NCI-H2227 treated with DMSO at 0.1 percent for 48 hours (cell line): ENCODE measurements at places on chromosomes 1 and 21.

DNA sequence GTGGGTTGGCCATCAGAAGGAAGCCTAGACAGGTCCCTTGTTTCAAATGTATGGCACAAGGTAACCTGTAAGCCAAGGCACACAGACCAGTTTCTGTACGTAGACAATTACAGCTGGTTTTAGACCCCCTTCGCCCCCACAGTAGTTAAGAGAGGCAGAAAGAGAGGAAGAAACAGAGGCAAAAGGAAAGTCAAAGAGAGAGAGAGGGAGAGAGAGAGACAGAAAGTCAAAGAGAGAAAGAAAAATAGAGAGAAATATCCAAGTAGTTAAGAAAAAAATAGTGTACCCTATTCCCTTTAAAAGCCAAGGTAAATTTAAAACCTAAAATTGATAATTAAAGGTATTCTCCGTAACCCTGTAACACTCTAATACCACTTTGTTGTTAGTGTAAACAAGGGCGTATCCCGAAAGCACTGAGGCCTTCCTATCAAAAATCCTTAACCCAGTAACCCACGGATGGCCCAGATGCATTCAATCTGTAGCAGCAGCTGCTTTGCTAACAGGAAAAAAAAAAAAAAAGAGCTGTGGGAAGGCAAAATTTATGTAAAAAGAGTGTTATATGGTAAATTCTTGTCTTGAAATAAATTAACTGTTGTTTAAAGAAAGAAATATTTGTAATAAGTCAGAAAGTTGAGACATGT, 49.4 kb downstream of the ADCY10 start:
- DNase-seq: no peak

DNA sequence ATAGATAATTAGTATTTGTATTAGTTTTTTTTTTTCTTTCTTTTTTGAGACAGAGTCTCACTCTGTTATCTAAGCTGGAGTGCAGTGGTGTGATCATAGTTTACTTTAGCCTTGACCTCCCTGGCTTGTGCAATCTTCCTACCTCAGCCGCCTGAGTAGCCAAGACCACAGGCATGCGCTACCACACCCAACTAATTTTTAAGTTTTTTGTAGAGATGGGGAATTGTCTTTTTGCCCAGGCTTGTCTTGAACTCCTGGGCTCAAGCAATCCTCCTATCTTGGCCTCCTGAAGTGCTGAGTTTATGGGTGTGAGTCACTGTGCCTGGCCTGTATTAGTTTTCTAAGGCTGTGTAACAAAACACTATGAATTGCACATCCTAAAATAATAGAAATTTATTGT, 58.3 kb downstream of the MSH4 start:
- DNase-seq: no peak

GRCh38 chr1:67105508-67105907, 29.3 kb downstream of the C1orf141 start:
- DNase-seq: no peak

- DNase-seq: no peak
These were observed 120.8 kb upstream of the BMP8A start for GRCh38 chr1:39370602-39371001.

- DNase-seq: no peak
These were observed 183.0 kb downstream of the APP start for GRCh38 chr21:25987531-25987930.

- DNase-seq: no peak
These were observed 63.3 kb upstream of the RNF11 start for GRCh38 chr1:51172811-51173210.

- no peak for DNase-seq
These were observed 40.8 kb upstream of the PRRX1 start for GRCh38 chr1:170623171-170623570.

DNA sequence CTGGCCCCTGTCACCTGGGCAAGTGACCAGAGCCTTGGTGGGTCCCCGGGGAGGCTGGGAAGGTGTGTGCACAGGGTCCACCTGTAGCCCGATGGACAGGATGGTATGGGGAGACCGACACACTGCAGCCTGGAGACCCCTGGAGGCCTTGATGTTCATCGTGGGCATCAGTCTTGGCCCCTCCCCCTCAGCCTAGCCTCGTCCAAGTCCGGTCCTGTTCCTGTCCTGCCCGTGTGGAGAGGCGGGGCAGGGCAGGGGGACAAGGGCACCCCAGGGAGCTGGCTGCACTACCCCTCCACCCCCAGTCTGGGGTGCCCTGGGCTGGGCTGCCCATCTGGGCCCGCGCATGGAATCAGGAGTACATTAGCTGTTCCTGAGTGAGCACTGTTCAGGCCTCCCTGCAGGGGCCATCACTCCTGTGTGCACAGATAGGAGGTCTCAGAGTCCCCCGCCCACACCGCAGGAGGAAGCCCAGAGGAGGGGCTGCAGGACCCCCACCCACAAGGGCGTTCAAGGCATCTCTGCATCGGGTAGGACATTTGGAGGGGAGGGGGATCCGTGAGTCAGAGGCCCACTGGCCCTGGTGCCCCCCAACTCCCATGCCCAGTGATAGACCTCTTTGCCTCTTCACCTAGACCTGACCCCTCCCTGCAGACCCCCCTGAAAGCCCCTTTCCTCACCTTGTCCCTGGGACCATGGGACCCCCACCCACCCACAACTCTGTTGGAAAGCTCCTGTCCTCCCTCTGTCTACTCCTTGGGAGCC, 63.2 kb downstream of the WNT9A start:
- no peak for DNase-seq

- no peak for DNase-seq
These were observed 8.6 kb downstream of the TNFRSF18 start for GRCh38 chr1:1197551-1198422.

- peak; percentile 26 for DNase-seq
These were observed 4.5 kb downstream of the PLA2G2A start for GRCh38 chr1:19974822-19975416.

DNA sequence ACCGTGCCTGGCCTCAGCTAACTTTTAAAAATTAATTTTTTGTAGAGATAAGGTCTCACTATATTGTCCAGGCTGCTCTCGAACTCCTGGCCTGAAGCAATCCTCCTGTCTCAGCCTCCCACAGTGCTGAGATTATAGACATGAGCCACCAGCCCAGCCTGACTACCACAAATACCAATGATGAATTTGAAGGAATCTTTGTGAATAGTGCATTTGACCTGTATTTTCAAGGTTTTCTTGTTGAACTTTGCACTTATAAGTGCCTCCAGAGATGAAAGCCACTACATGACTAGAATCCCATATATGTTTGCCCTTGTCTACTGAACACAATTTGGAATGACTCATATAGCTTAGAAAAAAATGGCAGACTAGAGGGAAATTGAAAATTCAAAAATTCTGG, 297.3 kb downstream of the NFIA start:
- no peak for DNase-seq

DNA sequence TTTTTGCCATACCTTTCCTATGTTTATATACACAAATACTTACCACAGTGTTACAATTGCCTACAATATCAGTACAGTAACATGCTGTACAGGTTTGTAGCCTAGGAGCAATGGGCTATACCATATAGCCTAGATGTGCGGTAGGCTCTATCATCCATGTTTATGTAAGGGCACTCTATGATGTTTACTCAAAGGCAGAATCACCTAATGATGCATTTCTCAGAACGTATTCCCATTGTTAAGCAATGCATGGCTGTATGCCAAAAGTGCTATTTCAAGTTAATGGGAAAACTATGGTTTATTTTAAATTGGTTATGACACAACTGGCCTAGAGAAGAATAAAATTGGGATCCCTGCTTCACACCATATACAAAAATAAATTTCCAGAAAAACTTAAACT, 36.9 kb upstream of the DISP1 start:
- DNase-seq: peak; percentile 28
